ENCODE measurements at places on chromosomes 1 and 21.
A peak's percentile ranks its signal among the peaks of the same experiment; 100 is the strongest.

DNA sequence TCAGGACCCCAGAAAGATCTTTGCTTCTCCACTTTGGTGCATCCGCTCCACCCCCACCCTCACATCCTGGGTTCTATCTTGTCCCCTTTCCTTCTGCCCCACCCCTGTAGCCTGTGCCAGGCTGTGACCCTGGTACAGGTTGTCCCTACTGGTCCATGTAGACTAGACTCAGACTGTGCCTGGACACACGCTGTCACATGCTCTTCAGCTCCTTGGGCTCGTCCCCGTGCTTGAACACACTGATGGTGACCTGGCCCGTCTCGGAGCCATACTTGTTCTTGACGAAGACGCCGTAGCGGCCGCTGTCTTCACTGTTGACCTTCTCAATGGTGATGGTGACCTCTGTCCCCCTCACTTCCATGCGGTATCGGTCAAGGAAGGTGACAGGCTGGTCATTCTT is 54.8 kb downstream of the MYOM3 start:
- no peak for DNase-seq

- DNase-seq, result peak; percentile 42
Measured at GRCh38 chr1:39258146-39258924, 53.8 kb downstream of the MACF1 start.

DNA sequence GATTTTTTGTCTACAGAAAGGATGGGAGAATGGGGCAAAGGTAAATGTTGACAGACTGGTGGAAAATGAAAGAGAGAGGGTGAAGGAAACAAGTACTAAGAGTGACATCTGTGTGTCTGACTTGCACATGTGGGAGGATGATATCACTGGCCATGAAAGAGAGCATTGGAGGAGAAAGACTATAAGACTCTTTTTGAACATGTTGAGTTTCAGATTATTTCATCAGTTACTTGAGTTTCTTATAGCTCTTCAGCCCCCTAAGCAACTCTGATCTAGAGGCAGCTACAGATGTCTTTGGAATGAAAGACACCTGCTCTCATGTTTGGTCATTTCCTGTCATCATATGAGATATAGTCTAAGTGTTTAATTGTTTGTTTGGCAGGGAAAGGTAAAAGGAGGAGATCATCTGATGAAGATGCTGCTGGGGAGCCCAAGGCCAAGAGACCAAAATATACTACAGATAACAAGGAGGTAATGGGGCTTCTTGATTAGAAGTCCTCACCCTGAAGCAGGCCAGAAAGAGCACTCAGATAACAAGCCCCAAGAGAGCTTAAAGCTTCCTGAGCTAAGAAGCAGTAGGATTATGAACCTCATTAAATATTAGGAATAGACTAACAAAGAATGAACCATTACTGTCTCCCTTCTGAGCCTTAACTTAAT is 4.5 kb downstream of the POLR3C start:
- no peak for DNase-seq

DNA sequence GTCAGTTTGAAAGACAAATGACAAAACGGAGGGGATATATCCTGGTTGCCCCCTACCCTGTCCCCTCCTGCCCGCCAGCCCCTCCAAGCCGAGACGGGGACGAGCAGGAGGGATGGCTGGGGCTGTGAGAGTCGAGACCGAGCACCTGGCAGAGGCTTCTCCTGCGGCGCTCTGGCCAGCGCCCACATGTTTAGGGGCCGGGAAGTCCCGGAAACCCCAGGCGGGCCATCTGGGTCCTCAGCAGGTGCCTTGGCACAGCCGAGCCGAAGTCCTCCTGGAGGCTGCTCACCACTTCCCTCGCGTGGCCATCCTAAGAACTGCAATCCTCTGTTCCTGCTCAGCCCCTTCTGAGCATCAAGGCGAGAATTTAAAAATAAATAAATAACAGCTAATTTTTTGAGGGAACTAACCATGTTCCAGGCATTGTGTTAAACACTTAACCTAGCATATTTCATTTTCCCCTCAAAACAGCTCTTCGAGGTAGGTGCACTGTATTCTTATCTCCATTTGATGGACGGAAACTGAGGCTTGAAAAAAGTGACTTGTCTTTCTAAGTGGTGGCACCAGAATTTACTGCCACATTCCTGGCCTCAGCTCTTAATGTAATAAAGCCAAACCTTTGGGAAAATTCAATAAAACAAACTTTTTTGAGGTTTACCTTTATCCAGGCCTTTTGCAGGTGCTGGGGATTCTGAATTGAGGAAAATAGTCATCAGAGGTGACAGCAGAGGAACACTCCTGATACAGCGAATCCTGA is 3.5 kb upstream of the RIMS3 start:
- peak; percentile 63 for DNase-seq

GRCh38 chr1:234624724-234625117 is 14.7 kb upstream of the IRF2BP2 start:
- DNase-seq, result no peak

GRCh38 chr21:39867198-39867650 is at the start of gene PCP4:
Gene PCP4 (plus strand): TSS chr21:39867438. CDS start chr21:39867502, 64 bp downstream.
- DNase-seq, result peak; percentile 34

DNA sequence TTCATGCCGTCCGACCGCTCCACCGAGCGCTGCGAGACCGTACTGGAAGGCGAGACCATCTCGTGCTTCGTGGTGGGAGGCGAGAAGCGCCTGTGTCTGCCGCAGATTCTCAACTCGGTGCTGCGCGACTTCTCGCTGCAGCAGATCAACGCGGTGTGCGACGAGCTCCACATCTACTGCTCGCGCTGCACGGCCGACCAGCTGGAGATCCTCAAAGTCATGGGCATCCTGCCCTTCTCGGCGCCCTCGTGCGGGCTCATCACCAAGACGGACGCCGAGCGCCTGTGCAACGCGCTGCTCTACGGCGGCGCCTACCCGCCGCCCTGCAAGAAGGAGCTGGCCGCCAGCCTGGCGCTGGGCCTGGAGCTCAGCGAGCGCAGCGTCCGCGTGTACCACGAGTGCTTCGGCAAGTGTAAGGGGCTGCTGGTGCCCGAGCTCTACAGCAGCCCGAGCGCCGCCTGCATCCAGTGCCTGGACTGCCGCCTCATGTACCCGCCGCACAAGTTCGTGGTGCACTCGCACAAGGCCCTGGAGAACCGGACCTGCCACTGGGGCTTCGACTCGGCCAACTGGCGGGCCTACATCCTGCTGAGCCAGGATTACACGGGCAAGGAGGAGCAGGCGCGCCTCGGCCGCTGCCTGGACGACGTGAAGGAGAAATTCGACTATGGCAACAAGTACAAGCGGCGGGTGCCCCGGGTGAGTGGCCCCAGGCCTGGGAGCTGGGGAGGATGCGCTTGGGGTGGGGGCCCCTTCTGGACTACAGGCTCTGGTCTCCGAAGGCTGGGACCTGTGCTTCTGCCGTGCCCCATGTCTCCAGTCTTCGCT is 1.1 kb downstream of the SKI start:
- peak; percentile 63 for DNase-seq

- DNase-seq, result no peak
Measured at GRCh38 chr1:2400950-2401649, 9.5 kb downstream of the RER1 start.

DNA sequence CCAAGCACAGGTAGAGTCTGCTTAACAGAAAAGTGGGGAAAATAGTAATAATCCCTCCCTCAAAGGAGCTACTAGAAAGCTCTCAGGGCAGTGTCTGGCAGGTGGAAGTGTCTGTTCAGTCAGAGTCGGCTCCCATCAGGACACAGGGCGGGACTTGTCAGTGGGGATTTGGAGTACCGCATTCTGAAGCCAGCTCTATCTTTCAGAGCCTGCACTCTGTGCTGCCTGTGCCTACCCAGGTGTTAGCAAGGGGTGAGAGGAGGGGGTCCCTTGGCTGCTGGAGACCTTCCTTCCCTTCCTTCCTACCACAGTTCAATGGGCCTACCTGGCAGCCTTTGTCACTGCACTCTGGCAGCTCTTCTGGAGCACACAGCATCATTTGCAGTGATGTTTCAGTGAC is 615.5 kb downstream of the AJAP1 start:
- DNase-seq, result no peak

- no peak for DNase-seq
Measured at GRCh38 chr1:199728345-199728744, 299.2 kb upstream of the NR5A2 start.

GRCh38 chr1:27341525-27342252 is at the start of gene SYTL1:
Gene SYTL1 (plus strand): TSS chr1:27342022. CDS start chr1:27345335, 3,313 bp downstream.
- peak; percentile 63 for DNase-seq

DNA sequence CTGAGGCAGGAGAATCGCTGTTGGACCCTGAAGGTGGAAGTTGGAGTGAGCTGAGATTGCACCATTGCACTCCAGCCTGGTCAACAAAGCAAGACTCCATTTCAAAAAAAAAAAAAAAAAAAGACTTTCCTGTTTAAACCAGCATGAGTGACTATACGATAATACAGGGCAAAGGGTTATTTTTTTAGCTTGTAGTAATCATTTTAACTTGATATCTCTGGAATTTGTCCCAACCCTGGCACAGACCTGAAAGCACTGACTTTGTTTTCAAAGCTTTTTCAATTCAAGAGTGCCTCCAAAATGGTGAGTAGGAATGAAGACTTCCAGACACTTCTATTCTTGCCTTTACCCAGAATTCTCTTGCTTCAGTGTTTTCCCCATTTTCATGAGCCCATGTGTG is 4.4 kb upstream of the TMCO2 start:
- no peak for DNase-seq

- DNase-seq, result no peak
Measured at GRCh38 chr1:64850846-64851245, 106.0 kb downstream of the RAVER2 start.

DNA sequence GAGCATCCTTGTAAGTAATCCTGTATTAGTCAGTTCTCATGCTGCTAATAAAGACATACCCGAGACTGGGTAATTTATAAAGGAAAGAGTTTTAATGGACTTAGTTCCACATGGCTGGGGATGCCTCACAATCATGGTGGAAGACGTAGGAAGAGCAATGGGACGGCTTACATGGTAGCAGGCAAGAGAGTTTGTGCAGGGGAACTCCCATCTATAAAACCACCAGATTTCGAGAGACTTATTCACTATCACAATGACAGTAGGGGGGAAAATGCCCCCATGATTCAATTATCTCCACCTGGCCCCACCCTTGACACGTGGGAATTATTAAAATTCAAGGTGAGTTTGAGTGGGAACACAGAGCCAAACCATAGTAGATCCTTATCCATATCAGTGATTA is 124.7 kb downstream of the HIVEP3 start:
- DNase-seq, result no peak

GRCh38 chr21:45253180-45253579 is 34.5 kb downstream of the POFUT2 start:
- DNase-seq, result no peak

DNA sequence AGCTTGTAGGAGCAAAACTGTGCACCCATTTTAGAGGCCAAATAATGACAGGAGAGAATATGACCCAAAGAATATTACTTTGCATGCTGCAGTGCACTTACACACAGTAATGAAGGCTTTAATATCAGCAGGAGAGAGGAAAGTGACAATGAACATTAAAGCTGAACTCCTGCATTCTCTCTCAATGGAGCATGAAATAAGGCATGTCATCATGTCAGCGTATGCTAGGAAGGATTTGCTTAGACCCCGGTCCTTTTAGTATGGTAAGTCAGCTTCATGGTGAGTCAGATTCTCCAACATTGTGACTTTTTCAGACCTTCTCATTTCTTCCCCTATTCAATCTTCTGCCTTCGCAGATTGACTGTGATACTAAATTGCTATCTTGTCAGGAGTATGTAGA is 210.7 kb upstream of the TMPRSS15 start:
- no peak for DNase-seq

- DNase-seq, result no peak
Measured at GRCh38 chr1:54219688-54220003, 19.7 kb downstream of the MRPL37 start.

- DNase-seq, result peak; percentile 90
Measured at GRCh38 chr1:29239142-29239541, 2.8 kb downstream of the PTPRU start.

GRCh38 chr1:45429561-45430159 is 61.3 kb downstream of the TESK2 start:
- no peak for DNase-seq

GRCh38 chr1:235872270-235872669 is 5.6 kb upstream of the LYST start:
- no peak for DNase-seq

DNA sequence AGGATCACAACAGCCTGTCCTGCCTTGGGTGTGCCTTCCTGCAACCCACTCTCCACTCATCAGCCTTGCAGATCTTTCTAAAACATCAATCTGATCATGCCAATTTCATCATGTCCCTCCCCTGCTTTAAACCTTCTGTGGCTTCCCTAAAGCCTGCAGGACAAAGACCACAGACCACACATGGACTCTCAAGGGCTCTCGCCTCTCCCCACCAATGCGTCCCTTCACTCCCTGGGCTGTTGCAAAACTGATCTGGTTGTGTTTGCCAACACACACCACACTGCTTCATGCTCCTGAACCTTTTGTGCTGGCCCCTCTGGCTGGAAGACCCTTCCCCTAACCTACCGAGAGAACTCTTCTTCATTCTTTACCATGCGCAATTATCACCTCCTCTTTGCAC is 72.4 kb downstream of the ITPKB start:
- no peak for DNase-seq

DNA sequence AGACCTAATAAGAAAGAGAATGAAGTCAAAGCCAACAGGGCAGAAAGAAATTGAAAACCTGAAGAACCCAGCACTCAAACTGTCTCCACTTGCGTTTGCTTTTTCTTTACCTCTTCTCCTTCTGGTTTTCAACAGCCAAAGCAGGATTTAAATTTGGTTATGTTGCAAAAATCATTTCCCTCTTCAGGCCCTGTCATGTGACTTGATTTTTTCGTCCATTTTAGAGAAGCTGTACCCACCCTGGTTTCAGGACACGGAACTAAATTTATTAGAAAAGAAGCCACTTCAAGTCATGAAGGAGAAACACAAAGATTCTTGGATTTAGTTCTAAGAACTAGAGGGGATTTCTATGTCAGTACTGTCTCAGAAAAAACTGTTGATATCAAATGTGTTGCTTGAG is 1.0 kb upstream of the SYNJ1 start:
- DNase-seq, result no peak

- DNase-seq, result no peak
Measured at GRCh38 chr1:234841710-234842231, 231.8 kb upstream of the IRF2BP2 start.

- no peak for DNase-seq
Measured at GRCh38 chr1:246761396-246761795, 37.2 kb downstream of the SCCPDH start.

DNA sequence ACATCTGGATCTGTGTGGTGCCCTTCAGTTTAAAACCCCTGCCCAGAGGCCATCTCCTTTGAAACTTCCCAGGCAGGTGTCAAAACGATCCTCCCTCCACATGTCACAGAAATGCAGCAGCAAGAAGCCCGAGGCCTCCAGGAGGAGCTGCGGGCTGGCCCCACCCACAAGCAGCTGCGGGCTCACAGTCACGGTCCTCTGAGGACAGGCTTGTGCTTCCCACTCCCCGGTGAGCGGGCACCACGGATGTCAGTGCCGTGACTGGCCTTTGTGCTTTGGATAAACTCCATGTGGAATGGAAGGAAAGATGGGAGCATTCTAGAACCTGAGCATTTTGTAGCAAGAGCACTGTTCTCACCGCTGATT is 65.8 kb downstream of the SIK1 start:
- no peak for DNase-seq

DNA sequence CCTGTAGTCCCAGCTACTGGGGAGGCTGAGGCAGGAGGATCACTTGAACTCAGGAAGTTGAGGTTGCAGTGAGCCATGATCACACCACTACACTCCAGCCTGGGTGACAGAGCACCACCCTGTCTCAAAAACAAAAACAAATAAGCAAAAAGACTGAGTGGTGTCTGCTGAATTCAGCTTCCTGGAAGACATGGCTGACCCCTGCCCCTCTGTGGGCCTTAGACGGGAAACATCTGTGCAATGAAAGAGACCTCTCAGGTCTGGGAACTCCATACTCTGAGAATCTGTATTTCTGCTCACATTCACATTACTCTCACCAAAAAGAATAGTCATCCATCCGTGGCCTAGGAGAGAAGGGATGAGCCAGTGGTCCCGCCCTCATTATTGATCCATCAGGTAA is 2.0 kb downstream of the HTR1D start:
- no peak for DNase-seq

All from H4 (cell line).